ENCODE measurements at places on chromosomes 16 and 17. TPM values are rescaled to one million over a fixed set of nuclear protein-coding genes. Genes with fewer than 3 reads are reported as not detected.

Gene PRCD
- total RNA-seq = 0.65 TPM

Gene ATP1B2
- total RNA-seq = not detected

Gene RNF227
- 0.80 TPM for total RNA-seq

Gene TM4SF5
- total RNA-seq = not detected

Gene TMEM92
- total RNA-seq = 0.07 TPM

Gene ITPRIPL2
- 41.9 TPM for total RNA-seq

Gene KRTAP9-9
- total RNA-seq = not detected

Data from thoracic aorta endothelial cell (primary cell).